Midbrain (tissue), 1 donor: ENCODE measurements at places on chromosomes 2 and 18.

GRCh38 chr2:120392923-120393322 is 47.0 kb downstream of the INHBB start:
- no peak for DNase-seq

DNA sequence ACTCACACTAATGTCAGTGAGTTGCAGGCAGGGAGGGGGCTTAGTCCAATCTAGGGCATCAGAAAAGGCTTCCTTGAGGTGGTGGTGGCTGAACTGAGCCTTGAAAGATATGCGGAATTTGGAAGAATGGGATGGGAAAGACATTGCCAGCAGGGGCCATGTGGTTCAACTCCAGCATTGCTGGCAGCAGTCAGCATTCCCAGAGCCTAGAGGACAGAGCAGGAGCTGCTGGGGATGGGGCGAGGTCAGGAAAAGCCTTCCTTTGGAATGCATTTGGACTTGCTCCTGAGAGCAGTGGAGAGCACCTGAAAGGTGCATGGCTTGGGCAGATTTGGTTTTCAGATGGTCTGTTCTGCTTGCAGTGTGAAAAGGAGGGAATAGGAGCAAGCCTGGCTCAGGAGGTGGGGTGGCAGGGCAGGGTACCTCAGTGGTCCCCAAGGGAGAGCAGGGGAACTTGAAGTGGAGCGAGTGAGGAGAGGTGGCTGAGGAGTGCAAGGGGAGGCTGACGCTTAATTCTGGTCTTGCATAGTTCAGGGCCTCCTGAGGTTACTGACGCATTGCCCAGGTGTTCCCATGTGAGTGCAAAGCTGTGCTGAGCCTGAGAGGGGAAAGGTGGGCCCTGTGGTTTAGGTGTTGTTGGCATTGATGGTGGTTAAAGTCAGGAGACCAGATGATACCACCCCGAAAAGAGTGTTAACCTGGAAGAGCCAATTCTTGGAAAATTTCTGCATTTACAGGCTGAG is 112.1 kb upstream of the MGAT5 start:
- DNase-seq: no peak

- DNase-seq: no peak
These were observed 680.5 kb downstream of the ZEB2 start for GRCh38 chr2:143839456-143839855.

- no peak for DNase-seq
These were observed 112.9 kb downstream of the MBP start for GRCh38 chr18:77019641-77020040.

GRCh38 chr2:138157372-138157771 is 193.1 kb downstream of the HNMT start:
- no peak for DNase-seq

DNA sequence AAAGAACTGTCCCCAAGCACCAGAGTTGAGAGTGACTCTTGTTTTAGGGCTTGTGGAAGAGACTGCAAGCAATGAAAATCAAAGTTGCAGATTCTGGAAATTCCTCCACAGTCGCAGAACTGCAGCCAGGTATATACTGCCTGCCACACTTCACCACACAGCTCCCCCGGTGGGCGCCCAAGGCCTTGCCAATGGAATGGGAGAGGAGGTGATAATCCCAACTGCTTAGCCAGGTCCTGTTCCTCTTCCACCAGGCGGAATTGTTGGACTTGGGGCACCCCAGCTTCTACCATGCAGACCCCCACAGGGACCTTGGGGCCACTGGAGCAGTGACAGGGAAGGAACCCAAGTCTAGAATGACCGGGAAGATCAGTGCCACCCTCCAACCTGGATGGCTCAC is 4.8 kb upstream of the PDIA6 start:
- DNase-seq: no peak

DNA sequence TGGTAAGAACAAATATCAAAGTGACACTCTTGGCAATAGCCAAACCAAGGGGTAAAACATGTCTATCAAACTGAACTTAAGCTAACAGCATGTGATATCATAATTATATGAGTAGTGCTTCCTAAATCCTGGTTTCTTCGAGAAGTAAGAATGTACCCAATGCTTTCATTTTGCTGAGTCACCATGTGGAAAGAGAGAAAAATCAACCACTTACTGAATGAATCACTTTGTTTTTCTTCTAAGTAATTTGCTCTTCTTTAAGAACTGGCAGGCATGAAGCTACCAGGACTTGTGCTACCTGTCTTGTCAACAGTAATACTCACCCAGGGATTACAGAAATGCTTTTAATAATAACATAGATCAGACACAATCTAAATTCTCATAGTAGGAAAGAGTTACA is 19.0 kb upstream of the DUSP19 start:
- DNase-seq: no peak

- no peak for DNase-seq
These were observed 350 bp upstream of the RNF138 start for GRCh38 chr18:32091325-32091723.

DNA sequence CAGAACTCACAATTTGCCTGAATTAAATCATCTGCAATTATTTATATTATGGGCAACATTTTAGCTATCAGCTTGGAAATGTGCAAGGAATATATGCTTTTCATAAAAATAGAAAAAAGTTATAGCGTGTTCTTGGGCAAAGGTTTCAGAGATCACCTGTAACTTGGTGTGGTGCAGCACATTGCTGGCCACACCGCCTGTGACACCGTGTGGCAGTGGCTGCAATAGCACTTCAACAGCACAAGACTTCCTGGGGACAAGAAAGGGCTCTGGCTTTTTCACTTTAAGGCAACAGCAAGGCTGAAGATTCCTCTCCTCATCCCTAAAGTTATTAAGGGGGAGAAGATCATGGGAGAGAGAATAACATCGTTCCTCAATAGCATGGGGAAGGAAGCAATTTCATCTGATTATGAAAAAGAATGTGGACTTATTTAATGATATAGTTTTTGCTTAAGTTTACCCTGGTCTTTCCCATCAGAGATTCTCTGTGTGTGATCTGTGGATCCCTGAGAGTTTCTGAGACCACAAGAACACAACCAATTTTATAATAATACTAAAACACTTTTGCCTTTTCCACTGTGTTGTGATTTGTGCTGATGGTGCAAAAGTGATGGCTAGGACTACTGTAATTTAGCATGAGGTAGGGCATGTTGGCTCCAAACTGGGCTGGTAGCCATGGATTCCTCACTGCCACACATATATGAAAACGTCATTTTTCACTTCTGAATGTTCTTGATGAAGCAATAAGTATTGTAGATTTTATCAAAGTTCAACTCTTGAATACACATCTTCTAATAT is 15.0 kb upstream of the SERPINB3 start:
- no peak for DNase-seq

GRCh38 chr2:159185401-159186130 is 100.9 kb downstream of the WDSUB1 start:
- no peak for DNase-seq

- no peak for DNase-seq
These were observed 395.2 kb downstream of the CMPK2 start for GRCh38 chr2:6470518-6470917.

- no peak for DNase-seq
These were observed 24.5 kb upstream of the PELI1 start for GRCh38 chr2:64168756-64169155.

GRCh38 chr2:234136461-234136860 is 86.0 kb downstream of the SPP2 start:
- DNase-seq: no peak

GRCh38 chr18:39647627-39648534 is 2082.3 kb upstream of the CELF4 start:
- DNase-seq: no peak
